Tibial artery (tissue), 4 donors: ENCODE measurements at places on chromosomes 2 and 18.

DNA sequence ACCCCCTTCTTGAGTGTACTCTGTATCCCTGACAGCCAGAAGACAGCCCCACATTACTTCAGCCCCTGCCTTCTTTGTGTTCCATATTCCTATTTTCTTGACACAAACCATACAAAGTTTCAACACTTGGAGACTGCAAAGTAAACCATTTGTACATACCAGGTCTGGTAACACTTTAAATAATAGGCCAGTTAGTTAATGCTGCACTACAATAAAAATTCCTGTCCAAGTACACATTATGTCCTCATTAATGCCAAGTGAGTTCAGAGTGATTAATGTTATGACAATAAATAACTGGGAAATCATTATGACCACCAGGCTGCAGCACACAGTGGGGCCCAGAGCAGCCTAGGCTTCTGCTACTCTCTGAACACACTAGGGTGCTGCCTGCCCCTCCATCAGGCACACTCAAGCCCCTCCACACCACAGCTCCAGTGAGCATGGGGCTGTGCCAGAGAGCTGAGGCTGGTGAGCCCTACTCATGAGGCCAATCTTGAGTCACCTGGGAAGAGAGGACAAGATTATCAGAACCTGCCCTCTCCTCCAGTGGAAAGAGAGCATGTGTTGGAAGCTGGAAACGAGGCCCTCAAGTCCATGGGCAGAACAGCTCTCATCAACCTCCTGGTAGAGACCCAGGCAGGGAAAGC lies 138.7 kb downstream of the TTC32 start:
- no peak for DNase-seq

- no peak for DNase-seq
Observed at GRCh38 chr2:54995553-54995952, 54.7 kb downstream of the RTN4 start.

- no peak for DNase-seq
Observed at GRCh38 chr2:238989484-238989883, 141.6 kb downstream of the TWIST2 start.

DNA sequence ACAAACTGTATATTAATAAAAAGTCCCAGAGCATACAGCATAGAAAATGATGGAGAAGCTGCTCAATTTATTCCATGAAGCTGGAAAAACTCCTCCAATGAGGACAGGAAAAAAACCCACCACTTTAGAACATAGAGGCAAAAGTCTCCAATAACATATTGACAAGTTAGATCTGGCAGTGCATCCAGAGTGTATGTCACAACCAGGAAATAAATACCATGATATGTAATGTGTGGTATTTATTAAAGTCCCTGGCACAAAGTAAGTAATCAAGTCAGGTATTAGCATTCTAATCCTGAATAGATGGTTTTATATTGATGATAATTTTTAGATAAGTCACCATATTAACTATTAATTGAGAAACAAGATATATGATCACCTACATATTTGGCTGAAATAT lies 427.3 kb upstream of the HS6ST1 start:
- no peak for DNase-seq

DNA sequence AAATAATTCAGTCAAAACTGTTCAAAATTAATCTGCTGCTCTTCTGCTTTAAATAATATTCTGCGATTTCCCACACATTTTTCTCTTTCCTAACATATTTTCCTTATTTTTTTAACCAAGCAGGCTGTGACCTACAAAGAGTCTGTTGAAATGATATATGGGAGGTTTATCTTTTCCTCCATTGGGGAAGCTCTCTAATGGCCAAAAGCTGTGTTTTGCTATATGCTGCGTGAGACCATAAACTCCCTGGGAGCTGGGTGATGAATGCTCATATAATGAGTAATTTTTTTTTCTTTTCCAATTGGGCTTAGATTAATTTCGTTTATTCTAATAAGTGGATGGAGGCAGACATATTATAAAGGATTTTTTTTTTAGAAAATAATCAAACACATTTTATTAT lies 72.2 kb upstream of the MAP2 start:
- DNase-seq, result no peak

- no peak for DNase-seq
Observed at GRCh38 chr2:170260188-170260587, 82.2 kb downstream of the MYO3B start.

- DNase-seq, result no peak
Observed at GRCh38 chr2:224449212-224450147, 47.6 kb upstream of the FAM124B start.

GRCh38 chr18:8247700-8248099 lies 361.5 kb upstream of the RAB12 start:
- no peak for DNase-seq

- DNase-seq, result peak; percentile 42
Observed at GRCh38 chr2:239826376-239826775, 198.8 kb downstream of the NDUFA10 start.

- DNase-seq, result no peak
Observed at GRCh38 chr18:35458677-35459441, 38.9 kb downstream of the INO80C start.

DNA sequence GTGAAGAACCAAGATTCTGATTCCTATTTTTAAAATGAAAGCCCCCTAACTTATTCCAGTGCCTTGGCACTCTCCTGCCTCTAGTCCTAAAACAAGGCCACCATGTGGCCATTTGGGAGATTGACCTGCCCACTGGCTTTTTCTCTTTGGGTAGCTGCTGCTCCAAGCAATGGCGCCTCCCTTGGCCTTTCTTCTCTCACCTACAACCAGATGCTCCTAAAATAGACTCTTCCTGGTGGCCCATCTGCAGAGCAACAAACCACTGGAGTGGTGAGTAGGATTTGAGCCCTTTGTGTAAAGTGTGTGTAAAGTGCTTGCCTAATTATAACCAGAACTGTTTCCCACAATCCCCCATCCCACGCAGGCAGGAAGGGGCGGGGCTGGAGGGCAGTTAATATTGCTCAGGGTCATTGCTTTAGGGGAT lies 114.2 kb downstream of the FHOD3 start:
- no peak for DNase-seq

- no peak for DNase-seq
Observed at GRCh38 chr2:29495536-29496060, 380.4 kb downstream of the CLIP4 start.

- peak; percentile 83 for DNase-seq
Observed at GRCh38 chr18:48675352-48675761, 136.5 kb downstream of the CTIF start.

DNA sequence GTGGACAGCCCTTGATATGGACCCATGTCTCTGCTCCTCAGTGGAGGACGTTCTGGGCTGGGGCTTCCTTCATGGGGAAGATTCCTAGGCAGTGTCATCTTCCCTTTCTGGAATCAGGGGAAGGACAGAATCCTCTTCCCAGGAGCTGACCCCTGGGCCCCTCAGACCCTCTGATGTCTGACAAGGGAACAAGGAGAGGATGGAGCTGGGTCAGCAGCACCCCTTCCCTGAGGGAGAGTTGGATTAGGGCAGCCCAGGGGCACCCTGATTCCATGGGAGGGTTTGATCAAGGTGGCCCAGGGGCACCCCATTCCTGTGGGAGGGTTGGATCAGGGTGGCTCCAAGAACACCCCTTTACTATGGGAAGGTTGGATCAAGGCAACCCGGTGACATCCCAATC lies 86.5 kb downstream of the ACKR3 start:
- peak; percentile 11 for DNase-seq

DNA sequence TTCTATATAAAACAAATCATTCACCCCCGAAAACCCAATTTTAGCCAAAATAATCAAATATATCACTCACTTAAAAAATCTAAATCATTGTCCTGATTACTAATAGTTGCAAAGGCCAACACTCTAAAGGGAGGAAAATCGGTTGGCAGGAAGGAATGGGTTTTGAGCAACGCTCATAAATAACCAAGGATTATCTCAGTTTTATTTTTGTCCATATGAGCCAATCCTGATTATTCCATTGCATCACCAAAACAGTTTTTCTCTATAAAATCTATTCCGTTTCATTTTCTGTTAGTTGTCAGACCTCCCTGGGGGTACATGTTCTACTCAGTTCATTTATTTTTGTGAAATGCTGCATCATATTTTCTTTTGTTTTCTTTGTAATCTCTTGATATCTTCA lies 174.1 kb downstream of the LRATD1 start:
- no peak for DNase-seq

- no peak for DNase-seq
Observed at GRCh38 chr2:70984228-70984575, 5.8 kb downstream of the ANKRD53 start.

DNA sequence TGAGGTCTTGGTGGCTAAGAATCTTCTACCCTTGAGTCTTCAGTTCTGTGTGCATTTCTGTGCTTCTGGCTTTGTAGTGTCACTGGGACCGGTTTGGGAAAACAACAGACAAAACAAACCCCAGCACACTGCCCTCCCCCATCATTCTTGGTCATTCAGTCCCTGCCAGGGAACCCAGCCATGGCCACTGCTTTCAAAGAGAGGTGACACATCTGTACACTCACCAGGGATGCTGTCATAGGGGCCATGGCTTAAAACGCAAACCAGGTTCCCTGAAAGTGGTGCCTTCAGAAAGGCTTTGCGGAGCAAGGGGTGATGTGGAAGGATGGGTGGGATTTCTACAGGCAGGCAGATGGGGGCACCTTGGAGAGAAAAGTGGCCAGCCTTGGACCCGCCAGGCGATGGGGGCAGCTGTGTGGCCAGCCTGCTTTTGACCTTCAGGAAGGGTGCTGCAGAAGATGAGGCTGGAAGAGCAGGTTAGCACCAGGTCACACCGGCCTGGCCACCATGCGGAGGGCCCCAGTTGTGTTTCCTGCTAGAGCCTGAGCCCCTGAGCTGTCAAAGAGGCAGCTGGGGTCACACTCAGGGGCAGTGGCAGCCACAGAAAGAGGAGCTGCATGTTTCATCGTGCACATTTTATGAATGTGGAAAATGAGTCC lies 101.3 kb downstream of the INHBB start:
- no peak for DNase-seq

DNA sequence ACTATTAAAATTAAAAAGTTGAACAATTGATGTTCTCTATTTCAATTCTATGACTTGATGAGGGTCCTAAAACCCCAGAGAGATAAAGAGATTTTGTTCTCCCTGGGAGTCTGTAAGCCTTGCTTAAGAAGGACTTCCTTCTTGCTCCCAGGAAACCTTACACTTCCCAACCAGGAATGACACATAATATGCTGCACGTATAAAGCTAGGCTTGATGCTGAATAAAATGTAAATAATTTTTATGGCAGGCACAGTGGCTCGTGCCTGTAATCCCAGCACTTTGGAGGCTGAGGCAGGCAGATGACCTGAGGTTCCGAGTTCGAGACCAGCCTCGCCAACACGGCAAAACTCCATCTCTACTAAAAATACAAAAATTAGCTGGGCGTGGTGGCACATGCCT lies 27.8 kb downstream of the SPIRE1 start:
- DNase-seq, result no peak

DNA sequence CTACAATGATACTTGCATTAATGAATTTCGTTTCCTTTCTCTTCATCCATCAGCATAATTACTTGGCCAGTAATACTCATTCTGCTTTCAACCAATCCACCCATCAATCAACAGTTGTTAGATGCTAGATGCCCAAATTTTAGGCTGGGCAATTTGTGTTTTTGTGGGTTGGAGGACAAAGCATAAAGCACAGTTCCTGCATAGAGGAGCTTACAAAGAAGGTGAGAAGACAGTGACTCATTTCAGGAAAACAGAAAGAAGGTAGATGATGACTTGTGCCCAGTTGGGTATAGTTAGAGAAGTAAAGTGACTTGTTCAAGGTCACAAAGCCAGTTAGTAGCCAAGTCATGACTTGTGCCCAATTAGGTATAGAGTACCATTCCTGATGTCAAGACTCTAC lies 1186.8 kb upstream of the CELF4 start:
- DNase-seq, result no peak

- DNase-seq, result no peak
Observed at GRCh38 chr2:15889442-15890123, 50.8 kb upstream of the MYCN start.

- no peak for DNase-seq
Observed at GRCh38 chr2:182186132-182186735, 200.6 kb downstream of the PPP1R1C start.

GRCh38 chr2:119838179-119838578 lies 78.5 kb downstream of the PTPN4 start:
- DNase-seq, result no peak

DNA sequence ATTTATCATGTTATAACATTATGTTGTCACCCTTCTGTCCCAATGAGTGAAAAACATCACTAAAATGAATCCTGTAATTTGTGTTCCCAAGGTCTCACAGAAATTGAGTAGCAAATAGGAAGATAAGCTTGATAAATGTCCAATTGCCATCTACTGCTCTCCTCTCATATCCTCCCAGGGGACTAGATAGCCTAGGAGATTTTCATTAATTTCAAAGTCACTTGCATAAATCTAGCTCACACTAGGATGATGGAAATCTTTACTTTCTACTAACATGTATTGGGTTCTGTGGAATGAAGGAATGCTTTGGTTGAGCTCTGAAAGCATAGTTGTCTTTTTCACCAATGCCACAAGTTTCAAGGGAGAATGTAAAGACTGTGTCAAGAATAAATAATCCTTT lies 605.5 kb upstream of the CDH7 start:
- no peak for DNase-seq

GRCh38 chr2:231708773-231709635 lies 679 bp downstream of the PTMA start:
- DNase-seq, result peak; percentile 81

- DNase-seq, result no peak
Observed at GRCh38 chr2:86065512-86065911, 40.2 kb downstream of the POLR1A start.

- no peak for DNase-seq
Observed at GRCh38 chr2:28362991-28363521, 29.6 kb upstream of the FOSL2 start.

DNA sequence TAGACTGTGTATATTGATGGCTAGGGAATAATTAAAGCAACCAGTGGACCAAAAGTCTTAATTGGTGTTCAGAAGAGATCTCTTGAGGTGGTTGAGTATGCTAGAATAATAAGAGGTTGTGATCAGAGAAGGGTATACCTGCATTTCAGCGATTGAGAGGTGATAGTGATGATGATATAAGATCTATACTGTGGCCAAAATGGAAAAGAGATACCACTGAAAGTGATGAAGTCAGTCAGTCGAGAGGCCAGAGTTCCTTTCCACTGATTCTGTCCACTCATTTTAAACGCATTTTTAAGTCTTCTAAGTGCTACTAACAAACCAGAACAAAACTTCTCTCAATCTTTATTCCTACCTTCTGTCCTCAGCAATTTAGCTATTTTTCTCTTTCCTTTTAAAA lies 32.9 kb downstream of the ACTR3 start:
- DNase-seq, result no peak

GRCh38 chr2:236749346-236749745 lies 179.7 kb downstream of the ACKR3 start:
- DNase-seq, result no peak

- DNase-seq, result no peak
Observed at GRCh38 chr2:127580167-127581049, 44.9 kb downstream of the MYO7B start.
